ENCODE measurements at places on chromosomes 13 and 19.

DNA sequence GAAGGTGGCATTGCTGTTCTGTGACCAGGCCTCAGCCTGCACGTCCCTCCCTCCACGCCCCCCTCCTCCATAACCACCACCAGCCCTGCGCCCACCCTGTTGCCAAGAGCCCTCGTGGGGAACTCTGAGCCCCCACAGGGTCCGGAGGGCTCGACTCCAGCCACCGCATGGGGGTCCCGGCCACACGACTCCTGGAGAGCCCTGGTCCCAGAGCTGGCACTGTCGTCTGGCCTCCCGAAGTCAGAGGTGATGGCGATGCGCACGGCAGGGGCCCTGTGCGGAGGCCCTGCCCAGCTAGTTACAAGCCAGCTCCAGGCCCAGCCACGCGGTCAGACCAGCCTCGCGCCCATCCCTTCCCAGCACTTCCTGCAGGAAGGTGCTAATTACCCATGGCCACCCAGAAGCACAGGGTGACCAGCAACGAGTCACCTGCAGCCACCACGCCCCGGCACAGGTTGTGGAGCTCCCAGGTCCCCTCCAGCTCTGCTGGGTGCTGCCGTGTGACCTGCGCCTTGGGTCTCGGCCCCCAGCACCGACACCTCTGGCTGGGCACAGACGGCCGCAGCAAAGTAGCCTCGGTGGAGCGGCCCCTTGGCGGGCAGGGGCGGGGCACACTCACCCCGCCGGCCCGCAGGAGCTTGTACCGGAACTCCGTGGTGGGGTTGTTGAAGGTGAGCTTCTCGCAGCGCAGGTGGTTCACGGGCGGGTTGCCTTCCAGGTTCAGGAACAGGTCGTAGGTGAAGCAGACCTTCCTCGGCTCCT is 49.6 kb downstream of the MLLT1 start:
- DNase-seq = no peak

DNA sequence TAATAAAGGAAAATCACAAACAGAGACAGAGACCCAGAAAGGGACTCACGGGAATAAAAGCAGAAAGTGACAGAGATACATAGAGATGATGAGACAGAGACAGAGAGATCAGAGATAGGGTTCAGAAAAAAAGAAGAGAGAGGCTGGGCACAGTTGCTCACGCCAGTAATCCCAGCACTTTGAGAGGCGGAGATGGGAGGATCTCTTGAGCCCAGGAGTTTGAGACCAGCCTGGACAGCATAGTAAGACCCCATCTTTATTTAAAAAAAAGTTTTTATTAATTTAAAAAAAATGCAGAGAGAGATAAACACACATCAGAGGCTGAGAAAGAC is 19.4 kb upstream of the FOSB start:
- no peak for DNase-seq

DNA sequence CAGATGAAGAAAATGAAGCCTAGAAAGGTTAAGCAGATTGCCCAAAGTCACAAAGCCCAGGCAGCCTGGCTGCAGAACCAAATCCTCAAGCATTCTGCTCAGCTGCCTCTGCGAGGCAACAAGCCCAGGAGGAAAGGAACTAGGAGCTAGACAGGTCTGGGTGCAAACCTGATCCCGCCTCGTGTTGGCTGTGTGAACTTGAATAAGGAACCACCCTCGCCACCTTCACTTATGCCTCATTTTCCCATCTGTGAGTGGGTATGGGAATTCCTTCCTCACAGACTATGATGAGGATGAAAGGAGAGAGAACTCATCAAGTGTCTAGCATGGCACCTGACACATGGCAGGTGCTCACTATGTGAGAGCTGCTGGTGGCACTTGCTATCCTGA is 6.6 kb downstream of the SMG9 start:
- no peak for DNase-seq

- DNase-seq = no peak
Measured at GRCh38 chr19:55441319-55441691, 1.8 kb downstream of the SHISA7 start.

GRCh38 chr13:55062662-55063061 is 2034.0 kb downstream of the OLFM4 start:
- DNase-seq = no peak

GRCh38 chr13:48302871-48303358 is 636 bp upstream of the RB1 start:
- peak; percentile 84 for DNase-seq

DNA sequence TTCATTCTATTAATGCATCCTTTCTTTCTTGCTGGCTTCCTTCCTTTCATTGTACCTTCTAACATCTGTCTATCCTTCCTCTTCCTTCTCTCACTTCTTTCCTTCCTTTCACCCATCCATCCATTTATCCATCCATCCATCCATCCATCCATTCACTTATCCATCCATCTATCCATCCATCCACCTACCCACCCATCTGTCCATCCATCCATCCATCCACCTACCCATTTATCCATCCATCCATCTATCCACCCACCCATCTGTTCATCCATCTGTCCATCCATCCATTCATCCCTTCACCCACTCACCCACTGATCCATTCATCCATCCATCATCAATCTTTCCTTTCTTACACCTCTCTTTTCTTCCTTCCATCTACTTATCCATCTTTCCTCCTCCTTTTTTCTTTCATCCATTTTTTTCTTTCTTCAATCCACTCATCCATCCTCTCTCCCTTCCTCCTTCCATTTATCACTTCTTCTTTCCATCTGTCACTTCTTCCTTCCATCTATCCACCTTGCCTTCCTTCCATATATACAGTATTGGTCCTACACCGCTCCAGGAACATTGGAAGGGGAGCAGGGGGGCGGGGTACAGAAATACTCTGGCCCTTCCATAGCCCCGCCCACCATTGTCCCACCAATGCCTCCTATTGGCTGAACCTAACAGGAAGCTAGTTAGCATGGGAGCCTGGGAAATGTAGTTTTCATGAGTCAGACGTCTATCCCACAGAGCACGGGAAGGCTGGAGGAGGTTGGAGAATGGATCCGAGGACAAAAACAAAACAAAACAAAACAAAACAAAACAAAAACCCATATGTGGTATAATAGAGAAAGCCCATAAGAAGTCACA is 45.9 kb downstream of the MBD3L1 start:
- DNase-seq = no peak

DNA sequence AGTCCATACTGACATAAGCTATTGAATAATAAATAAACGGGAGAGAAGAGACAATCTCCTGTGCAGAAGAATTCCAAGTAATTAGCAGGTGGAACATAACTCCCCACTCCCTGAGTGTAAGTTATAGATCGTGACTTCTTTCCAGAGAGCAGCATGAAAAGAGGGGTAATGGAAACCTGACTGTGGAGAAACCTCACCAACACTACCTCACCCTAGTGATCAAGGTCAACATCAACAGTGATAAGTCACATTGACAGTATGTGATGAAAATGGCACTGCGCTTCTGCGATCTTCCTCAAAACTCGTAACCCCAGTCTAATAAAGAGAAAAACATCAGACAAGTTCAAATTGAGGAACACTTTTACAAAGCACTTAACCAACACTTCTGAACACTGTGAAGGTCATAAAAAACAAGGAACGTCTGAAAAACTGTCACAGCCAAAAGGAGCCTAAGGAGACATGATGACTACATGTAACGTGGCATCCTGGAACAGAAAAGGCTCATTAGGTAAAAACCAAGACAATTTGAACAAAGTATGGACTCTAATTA is 19.8 kb downstream of the CAB39L start:
- DNase-seq = no peak

DNA sequence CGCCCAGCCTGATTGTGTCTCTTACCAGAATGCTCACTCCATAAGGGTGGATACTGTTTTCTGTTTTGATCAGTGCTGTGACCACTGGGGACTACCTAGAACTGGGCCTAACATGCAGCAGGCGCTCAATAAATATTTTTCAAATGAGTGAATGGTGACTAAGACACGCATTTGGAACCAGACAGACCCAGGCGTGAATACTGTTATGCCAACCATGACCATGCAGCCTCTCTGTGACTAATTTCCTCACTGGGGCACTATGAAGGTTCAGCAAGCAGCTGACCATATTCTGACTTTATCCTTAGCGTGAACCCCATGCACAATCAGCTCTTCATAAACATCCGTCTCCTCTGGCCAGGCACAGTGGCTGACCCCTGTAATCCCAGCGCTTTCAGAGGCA is 13.0 kb upstream of the SPC24 start:
- DNase-seq = peak; percentile 96

- no peak for DNase-seq
Measured at GRCh38 chr13:101712026-101712348, 259.5 kb downstream of the ITGBL1 start.

DNA sequence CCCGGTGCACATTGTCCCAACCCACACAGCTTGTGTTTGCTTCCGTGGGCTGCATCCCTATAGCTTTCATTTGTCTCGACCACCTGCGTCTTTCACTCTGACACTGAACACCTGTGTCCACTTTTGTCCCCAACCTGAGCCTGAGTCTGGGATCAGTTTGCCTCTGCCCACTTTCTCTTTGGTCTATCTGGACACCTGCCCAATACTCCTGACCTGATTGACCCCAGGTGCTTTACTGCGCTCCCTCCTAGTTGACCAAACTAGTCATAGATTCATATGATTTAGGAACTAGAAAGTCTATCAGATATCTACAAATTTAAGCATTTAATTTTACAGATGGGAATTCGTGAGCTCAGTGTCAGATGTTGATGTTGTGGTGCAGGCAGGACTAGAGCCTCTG is 209.9 kb downstream of the DCT start:
- DNase-seq = no peak

DNA sequence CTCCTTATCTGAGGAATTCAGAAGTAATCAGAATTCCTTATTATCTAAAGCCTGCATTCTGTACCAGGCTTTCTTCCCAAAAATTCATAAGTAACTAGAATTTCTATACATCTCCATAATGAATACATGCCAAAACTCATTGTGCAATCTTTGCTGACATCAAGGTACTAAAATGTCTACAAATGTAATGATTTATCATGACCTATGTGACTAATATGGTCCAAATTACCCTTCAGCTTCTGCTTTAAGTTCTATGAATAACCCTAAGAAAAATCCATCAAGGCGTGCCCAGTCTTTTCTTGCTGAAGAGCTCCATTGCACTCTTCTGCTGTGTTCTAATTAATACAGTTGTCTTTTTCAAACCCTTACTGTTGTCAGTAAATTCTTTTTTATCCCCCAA is 58.5 kb upstream of the SLITRK1 start:
- no peak for DNase-seq

DNA sequence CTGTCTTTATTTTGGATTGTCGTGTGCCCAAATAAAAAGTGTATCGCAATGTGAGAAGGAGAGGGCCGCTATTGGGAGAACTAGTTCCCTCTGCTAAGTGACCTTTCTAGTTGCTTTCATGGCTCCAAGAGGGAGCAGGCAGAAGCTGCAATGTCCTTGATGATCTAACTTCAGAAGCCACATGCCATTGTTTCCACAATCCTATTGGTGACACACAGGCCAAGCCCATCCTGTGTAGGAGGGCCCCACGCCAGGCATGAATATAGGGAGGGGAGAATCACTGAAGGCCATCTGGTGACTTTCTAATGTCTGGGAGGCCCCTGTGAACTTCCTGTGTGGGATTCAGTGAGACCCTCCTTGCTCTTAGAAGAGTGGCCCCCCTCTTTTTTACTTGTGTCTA is 47.8 kb upstream of the KPNA3 start:
- no peak for DNase-seq

DNA sequence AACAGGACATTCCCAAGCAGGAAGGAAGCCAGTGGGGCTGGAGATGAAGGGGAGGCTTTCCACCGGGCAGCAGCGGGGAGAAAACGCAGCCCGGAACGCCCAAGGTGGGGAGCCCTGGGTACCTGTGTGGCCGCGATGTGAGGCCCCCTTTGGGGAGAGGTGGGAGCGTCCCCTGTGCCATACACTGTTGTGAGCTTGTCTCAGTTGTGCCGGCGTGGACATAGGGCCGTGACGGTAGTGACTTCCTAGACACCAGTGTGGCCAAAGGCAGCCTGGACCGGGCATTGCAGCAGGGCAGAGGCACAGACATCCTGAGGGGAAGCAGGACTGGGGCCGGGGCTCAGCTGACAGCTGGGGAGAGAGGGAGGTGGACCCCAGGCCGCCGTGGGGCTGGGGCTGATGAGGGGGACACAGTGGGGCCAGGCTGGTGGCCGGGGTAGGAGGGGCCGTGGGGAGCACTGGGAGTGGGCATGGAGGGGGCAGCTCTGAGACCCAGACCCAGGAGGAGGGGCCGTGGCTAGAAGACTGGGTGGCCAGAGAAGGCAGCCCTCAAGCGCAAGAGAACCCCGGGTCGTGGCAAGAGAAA is 38.5 kb upstream of the TFDP1 start:
- DNase-seq = no peak

- no peak for DNase-seq
Measured at GRCh38 chr19:10327793-10328192, 5.5 kb downstream of the RAVER1 start.

DNA sequence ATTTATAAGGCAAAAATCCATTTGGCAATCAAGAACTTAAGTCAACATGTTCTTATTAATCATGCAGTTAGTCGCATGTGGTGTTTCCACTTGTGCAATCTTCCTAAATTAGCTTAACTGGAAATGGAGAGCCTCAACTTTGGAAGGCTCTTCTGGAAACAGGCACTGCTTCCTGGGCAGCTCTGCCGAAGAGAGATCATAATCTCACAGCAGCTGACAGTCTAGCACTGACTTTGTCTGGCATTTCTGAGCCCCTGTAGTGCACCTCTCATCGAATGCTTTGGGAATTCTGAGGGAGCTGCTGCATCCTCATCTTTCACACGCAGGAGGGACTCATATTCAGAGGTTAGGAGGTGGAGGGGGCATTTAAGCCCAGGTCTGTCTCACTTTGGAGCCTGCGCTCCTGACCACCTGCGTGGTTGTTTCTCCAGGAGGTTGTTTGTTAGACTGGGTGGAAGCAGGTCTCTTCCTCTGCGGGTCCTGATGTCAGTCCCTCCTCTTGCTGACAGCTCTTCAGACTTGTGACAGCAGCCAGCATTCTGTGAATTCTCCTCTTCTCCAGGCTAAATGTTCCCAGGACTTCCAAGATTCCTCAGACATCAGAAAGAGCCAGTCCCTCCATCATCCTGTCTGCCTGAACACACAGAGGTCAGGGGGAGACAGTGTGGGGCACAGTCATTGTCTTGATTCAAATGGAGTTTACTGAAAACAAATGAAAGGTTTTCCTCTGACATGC is 100.4 kb upstream of the GJB6 start:
- DNase-seq = peak; percentile 6

DNA sequence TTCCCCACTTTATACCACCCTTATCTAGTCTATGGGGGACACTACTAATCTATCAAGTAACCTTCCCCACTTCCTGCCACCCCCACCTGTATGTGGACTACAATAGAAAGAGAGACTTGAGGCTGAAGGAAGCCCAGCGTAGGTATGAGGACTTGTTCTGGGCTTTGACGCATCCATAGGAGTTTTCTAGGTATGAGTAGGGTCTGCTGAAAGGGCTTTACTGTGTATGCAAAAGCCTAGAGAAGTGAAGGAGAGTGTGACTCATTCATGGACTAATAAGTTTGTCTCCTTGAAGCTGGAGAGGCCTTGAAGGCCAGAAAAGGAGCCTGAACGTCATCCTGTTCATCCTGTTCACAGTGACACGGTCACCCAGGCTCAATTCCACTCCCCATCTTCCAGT is 21.8 kb downstream of the TINCR start:
- DNase-seq = no peak

Data from mesenchymal stem cell (in vitro differentiated cells and primary cell).